ENCODE measurements at places on chromosomes 12 and 14.

DNA sequence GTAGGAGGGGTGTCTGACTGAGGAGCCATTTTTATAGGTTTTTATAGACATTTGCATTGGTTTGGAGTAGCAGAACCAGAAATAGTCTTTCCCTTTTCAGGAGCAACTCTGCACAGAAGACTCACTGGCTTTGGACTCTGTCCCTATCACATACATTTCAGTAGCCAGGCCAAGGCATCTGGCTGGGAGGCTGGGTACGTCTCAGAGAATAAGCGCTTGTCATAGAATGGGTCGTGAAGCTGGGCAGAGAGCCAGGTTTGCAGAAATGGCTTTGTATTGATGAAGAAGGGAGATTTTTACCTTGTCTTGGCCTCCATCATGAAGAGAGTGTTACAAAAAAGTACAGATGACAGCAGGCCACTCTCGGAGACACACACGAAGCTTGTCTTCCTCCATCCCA is 98.6 kb downstream of the CACNA1C start:
- DNase-seq, result no peak

DNA sequence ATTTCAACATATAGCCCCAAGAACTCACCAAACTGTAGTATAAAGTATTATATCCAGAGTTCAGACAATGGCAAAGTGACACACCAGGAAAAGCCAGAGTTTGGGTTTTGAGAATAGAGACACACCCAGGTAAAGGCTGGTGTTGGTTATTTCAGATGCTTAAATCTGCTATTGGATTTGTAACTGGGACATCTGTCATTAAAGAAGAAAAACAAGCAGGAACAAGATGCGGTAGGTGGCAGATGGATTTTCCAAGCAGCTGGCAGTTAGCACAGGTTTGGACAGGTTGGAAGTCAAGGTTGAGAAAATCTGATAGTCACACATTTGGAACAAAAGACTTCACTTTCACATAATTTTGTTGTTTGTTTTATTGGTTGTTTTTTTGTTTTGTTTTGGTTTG is 14.4 kb upstream of the CDK17 start:
- no peak for DNase-seq

- no peak for DNase-seq
These were observed 126.8 kb upstream of the VRK1 start for GRCh38 chr14:96670391-96670790.

DNA sequence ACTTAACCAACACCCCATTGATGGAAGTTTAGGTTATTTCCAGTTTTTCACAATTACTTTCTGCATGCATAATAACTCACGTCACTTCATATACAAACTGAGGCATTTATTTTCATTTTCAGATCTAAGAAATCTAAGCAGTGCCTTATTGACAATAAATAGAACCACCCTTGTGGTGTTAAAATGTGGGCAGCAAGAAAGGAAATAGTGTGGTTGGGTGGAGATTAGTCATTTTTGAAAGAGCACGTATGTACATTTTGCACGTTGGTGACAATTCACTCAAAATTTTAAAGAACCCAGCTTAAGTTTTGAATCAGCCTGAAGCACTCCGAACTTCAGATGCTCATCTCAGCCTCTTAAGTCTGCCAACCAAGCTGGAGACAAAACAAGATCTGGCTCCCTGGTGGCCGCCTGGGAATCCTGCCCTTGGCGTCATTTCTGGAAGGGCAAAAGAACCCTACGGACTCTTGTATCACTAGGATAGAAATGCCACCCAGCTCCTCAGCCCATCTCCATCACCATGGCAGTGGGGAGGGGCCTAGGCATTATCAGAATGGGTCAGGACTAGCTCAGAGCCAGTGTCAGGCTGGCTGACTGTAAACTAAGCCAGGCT is 89.5 kb upstream of the BCL2L14 start:
- DNase-seq, result no peak

GRCh38 chr12:30996752-30997151 is 70.2 kb downstream of the TSPAN11 start:
- DNase-seq, result no peak

- DNase-seq, result no peak
These were observed 19.4 kb upstream of the A2M start for GRCh38 chr12:9134981-9135628.
